ENCODE measurements at places on chromosomes 3 and 15.

- no peak for DNase-seq
Observed at GRCh38 chr3:190996181-190996775, 133.8 kb upstream of the GMNC start.

GRCh38 chr3:18207226-18207625 is 217.9 kb downstream of the SATB1 start:
- DNase-seq = no peak

DNA sequence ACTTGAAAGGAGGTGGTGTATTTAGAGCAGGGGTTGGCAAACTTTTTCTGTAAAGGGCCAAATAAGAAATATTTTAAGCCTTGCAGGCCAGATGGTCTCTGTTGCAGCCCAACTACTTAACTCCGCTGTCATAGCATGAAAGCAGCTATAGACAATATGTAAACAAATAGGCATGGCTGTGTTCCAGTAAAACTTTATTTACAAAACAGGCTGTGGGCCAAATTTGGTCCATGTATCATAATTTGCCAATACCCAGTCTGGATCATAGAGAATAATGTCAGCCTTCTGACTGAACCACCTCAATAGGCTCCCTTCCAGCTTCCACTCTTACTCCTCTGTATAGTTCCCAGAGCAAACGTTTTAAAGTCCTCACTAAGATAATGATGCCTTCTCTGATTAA is 638.8 kb upstream of the CFAP20DC start:
- no peak for DNase-seq

DNA sequence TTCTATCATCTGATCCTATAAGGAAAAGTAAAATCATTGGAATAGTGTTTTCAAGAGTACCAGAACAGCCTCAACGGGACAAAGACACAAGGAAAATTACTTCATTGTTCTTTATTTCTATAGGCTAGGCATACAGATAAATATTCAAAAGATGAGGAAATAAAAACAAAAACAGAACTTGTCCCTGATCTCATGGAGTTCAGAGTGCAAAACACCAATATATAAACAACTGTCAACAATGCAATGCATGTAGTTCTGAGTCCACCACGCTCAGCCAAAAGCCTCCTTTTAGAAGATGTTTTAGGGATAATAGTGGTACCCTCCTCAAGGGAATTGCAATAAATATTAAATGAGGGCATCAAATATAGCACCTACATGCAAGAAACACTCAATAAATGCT is 4.6 kb upstream of the SLC4A7 start:
- no peak for DNase-seq

DNA sequence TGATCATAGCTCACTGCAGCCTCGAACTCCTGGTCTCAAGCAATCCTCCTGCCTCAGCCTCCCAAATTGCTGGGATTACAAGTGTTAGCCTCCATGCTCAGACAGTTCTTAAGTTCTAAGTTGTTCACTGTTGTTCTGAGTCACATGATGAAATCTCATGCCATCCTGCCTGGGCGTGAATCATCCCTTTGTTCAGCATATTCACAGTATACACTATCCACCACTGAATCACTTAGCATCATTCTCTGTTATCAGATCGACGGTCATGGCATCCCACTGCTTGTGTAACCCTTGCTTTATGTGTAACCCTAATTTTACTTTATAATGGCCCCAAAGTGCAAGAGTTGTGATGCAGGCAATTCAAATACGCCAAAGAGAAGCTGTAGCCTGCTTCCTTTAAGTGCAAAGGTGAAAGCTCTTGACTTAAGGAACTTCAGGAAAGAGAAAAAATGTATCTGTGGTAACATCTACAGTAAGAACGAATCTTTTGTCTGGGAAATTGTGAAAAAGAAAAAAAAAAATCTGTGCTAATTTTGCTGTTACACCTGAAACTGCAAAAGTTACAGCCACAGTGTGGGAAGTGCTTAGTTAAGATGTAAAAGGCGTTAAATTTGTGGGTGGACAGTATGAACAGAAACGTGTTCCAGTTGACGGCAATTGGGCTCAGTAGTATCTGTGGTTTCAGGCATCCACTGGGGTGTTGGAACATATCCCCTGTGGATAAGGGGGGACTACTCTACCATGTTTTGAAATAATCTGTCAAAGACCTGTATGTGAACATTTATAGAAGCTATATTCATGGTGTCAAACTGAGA is 80.6 kb downstream of the PCOLCE2 start:
- DNase-seq = no peak

- no peak for DNase-seq
Observed at GRCh38 chr3:48474619-48475018, 28.1 kb downstream of the ATRIP start.

DNA sequence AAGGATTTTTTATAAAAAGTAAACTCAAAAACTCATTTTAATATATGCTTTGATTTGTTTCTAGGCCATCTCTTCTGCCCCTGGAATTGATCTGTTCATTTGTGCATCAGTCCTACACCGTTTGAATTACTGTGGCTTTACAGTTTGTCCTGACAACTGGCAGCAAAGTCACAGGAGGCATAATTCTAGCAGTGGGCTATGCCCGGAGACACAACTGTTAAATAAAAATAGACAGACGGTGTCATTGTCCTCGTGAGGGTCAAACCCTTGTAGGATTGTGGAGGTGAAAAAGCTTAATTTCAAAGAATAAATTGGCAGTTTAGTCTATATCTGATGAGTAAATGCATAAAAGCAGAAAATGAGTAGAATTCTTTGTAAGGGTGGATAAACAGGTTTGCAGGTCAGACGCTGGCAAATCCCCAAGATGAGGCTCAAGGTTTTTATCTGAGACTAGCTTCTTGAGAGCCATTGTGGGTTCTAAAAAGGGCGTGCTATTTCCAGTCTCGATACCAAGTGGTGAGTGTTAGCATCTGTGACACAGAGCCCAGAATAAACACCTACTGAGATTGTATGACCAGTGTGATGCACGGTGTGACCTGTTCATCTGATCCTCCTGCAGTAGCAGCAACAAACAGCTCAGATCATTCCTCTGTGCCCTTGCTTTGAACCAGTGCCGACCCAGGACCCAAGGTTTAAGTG is 51.5 kb upstream of the SLCO3A1 start:
- no peak for DNase-seq
